ENCODE measurements at places on chromosomes 16 and 17. TPM values are rescaled to one million over a fixed set of nuclear protein-coding genes. Genes with fewer than 3 reads are reported as not detected.
A peak's percentile ranks its signal among the peaks of the same experiment; 100 is the strongest.

- H3K27me3 ChIP-seq: no peaks in the 10 kb centered on the region
- no peak for DNase-seq
- peaks cover 38% of the 10 kb centered on the region for H3K36me3 ChIP-seq
- H3K27ac ChIP-seq: no peak overlapping the region
Measured at GRCh38 chr16:74501484-74502478, 80.5 kb upstream of the CLEC18B start.

- no peak for DNase-seq
- H3K27ac ChIP-seq: no peak overlapping the region
- no peak overlapping the region for H3K4me3 ChIP-seq
- no peaks in the 10 kb centered on the region for H3K27me3 ChIP-seq
Measured at GRCh38 chr17:17769869-17770631, 66.7 kb downstream of the SREBF1 start.

DNA sequence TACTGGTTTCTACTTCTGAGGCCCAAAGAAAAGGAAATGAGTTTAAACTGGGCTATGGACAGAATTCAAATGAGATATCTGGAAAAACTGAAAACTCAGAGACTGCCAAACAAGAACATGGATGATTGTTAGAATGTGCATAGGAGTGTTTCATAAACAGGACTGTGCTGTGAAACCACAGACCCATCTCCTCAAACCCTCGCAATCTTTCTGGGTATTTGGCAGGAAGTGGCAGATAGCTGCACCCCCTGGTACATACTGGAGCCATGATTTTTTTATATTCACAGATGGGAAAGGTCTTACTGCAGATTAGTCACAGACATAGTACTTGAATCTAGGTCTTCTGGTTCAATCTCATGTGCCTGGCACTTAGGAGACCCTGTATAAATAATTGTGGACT is 145.0 kb downstream of the CCDC182 start:
- DNase-seq: no peak
- H3K4me3 ChIP-seq: no peak overlapping the region
- no peaks in the 10 kb centered on the region for H3K27me3 ChIP-seq
- peaks cover 6% of the 10 kb centered on the region for H3K36me3 ChIP-seq
- no peak overlapping the region for H3K27ac ChIP-seq
- H3K4me1 ChIP-seq: peaks cover 11% of the 10 kb centered on the region

Gene TADA2A
- total RNA-seq: 8.3 TPM

GRCh38 chr16:81440888-81441761 is 3.5 kb upstream of the CMIP start:
- no peak overlapping the region for H3K4me3 ChIP-seq
- no peak for DNase-seq
- H3K4me1 ChIP-seq: peaks cover 7% of the 10 kb centered on the region
- H3K27me3 ChIP-seq: no peaks in the 10 kb centered on the region

DNA sequence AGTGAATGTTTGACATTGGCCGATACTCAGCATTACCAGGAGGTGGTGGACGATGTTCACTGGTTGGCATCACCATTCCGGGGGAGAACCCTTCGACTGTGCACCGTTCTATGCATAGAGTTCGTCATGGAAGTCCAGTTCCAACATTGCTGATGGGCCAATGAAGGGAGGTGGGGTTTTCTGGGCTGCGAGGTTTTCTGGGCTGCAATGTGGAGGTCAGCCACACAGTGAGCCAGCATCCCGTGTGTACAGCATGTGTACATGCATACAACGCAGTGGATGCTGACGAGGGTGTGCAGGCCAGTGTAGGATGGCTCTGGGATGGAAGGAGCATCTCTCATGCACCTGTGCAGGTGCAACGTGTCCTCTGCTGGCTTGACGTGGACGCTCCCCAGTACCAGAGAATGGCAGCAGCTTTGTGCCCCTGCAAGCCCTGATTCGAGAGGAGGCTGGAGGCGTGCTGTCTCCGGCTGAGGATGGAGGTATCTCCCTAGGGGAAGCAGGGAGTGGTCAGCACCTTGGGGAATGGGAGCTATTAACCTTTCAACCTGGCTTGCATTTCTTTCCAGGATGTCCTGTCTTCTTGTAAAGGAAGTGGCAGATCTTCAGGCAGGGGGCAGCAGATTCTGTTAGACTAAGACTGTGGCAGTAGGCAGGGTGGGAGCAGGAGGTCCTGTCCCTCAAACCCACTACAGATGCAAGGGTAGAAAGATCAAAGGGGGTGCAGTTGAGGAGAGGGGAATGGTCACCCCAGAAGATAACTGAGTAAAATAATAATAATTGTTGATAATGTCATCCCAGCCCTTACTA is 98.2 kb downstream of the CYLD start:
- no peak overlapping the region for H3K4me3 ChIP-seq
- peaks cover 30% of the 10 kb centered on the region for H3K4me1 ChIP-seq
- DNase-seq: peak; percentile 32
- H3K27ac ChIP-seq: no peak overlapping the region
- no peaks in the 10 kb centered on the region for H3K36me3 ChIP-seq
- H3K27me3 ChIP-seq: no peaks in the 10 kb centered on the region

DNA sequence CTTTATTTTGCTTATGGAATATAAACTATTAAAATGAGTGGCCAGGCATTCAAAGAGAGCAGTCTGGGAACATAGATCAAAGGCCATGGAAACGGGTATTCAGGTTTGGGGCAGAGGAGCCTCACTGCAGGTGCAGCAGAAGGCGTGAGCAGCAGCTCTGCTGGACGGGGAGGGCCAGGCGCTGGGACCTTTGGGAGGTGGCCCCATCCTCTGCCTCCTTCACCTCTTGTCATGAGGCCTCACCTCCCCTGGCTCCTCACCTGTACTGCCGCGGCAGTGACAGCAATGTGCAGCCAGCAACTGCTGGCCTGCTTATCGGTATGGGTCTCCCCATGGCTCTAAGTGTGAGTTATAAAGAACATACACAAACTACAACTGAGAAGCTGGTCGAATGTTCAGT is 109.4 kb downstream of the CDK5R1 start:
- H3K36me3 ChIP-seq: no peaks in the 10 kb centered on the region
- H3K27ac ChIP-seq: no peak overlapping the region
- no peaks in the 10 kb centered on the region for H3K27me3 ChIP-seq

GRCh38 chr17:73646409-73647300 is 2.4 kb upstream of the SDK2 start:
- H3K4me1 ChIP-seq: peaks cover 16% of the 10 kb centered on the region
- peaks cover 79% of the 10 kb centered on the region for H3K27me3 ChIP-seq
- H3K27ac ChIP-seq: no peak overlapping the region

Gene CCDC154
- total RNA-seq: not detected

DNA sequence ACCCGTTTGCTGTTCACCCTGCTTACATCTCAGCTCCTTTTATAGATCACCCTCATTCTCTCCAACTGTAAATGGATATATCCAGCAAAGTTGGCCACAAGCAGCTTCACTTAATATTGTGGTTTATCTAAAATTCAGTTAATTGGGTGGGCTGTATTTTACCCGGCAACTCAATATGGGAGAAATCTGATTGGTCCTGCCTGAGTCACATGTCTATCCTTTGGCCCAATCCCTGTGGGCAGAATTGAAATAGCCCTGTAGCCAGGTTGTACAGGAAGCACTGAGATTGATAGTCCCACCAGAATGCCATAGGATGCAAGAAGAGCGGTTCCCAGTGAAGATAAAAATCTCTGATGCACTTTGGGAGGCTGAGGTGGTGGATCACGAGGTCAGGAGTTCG is 73.2 kb downstream of the AIPL1 start:
- H3K4me1 ChIP-seq: 0 out of 2 replicates have a peak, but pooled peaks cover 3% of the 10 kb centered on the region
- DNase-seq: no peak
- H3K36me3 ChIP-seq: no peaks in the 10 kb centered on the region
- no peak overlapping the region for H3K27ac ChIP-seq

DNA sequence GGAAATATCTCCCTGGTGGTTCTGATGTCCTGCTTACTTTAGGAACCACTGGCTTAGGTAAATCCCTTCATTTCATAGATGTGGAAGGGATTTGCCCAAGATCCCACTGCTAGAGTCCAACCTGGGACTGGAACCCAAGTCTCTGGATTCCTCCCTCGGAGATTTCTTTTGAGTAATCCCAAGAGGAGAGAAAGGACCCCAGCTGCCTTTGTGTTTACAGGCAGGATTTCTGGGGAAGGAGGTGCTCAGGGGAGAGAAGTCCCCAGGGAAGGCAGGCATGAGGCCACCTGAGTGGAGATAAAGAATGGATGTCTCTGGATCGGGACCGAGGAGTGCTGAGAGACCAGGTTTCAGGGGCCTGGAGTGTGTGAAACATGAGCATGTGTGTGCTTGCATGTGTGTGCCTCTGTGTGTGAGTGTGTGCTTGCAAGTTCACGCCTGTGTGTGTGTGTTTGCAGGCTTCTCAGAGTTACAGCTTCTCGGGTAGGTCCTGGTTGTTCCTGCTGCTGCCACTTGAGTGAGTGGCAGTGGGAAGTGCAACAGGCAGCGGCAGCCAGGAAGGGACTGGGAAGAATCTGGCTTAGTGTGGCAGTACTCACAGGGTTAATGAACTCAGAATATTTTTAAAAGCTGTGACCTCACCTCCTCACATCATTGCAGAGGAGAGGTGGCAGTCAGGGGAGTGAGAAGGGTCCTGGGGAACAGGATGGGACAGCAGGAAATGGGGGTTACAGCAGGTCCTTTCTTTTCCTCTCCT is 2.2 kb downstream of the KCNH6 start:
- peaks cover 4% of the 10 kb centered on the region for H3K4me1 ChIP-seq
- H3K4me3 ChIP-seq: no peak overlapping the region
- no peaks in the 10 kb centered on the region for H3K36me3 ChIP-seq
- peaks cover 9% of the 10 kb centered on the region for H3K27me3 ChIP-seq

DNA sequence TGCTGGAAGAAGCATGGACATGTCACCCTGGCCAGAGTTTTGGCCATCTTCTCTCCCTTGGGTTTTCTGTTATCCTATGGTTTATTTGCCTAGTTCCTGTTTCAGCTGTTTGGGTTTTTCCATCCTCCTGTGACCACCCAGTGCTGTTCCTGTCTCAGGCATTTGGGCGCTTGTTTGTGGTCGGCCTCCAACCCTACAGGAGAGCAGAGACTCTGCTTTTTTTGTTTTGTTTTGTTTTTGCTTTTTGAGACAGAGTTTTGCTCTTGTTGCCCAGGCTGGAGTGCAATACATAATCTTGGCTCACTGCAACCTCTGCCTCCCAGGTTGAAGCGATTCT is 3.3 kb upstream of the ZC3H7A start:
- H3K4me1 ChIP-seq: peaks cover 67% of the 10 kb centered on the region
- H3K36me3 ChIP-seq: peaks cover 16% of the 10 kb centered on the region
- H3K27ac ChIP-seq: peak overlapping the region; percentile 59
- DNase-seq: peak; percentile 78
- no peaks in the 10 kb centered on the region for H3K27me3 ChIP-seq

Gene TBC1D28
- total RNA-seq: not detected

DNA sequence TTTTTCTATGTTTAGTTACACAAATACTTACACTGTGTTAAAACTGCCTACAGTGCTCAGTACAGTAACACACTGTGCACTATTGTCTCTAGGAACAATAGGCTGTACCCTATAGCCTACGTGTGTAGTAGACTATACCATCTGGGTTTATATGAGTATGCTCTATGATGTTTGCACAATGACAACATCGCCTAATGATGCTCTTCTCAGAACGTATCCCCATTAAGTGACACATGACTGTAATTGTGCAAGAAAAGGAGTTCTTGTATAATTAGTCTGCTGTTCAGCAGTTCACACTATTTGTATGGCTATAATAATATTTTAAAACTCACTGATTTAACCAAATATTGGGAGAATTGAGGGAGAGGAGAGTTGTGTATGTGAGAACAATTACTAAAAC is 173.7 kb downstream of the TRIM37 start:
- no peaks in the 10 kb centered on the region for H3K36me3 ChIP-seq
- H3K4me1 ChIP-seq: no peaks in the 10 kb centered on the region
- no peaks in the 10 kb centered on the region for H3K27me3 ChIP-seq

Gene EME1
- 24.1 TPM for total RNA-seq

Gene ATP2C2
- not detected for total RNA-seq

GRCh38 chr17:63701868-63702720 is 2.2 kb upstream of the LIMD2 start:
- no peak overlapping the region for H3K27ac ChIP-seq
- H3K27me3 ChIP-seq: no peaks in the 10 kb centered on the region
- DNase-seq: no peak
- peaks cover 69% of the 10 kb centered on the region for H3K36me3 ChIP-seq

Gene ADAMTS18
- total RNA-seq: not detected

Gene ZNF688
- total RNA-seq: 6.4 TPM

DNA sequence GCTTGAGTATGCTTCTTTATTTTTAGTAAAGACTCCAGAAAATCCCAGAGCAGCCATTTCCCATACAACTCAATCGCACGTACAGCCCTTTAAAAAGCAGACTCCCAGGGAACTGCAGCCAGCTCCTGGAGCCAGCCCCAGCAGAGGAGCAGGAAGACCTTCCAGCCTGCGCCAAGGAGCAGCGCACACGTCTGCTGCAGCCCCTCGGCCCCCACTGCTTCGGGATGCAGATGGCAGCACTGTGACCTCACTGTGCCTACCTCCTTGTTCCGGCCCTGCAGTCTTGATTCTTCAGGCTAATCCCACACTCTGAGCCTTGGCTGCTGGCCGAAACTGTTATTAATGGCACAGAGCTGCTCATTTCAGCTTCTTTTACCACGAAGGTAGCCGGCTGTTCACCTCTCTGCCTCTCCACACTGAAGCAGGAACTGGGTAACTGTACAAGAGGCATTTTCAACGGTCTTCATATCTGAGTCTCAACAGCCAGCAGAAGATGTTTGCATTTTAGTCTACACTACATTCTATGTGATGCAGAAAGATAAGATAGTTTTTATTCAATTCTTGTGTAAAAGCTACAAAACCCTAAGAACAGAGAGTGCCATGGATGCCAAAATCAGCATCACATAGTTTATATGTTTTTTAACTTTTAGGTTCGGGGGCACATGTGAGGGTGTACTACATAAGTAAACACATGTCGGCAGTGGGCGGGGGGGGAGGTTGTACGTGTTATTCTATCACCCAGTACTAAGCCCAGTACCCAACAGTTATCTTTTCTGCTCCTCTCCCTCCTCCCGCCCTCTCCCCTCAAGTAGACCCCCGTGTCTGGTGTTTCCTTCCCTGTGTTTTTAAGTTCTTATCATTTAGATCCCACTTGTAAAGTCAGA is 130.9 kb downstream of the ANKRD11 start:
- no peak for DNase-seq
- no peaks in the 10 kb centered on the region for H3K27me3 ChIP-seq
- no peak overlapping the region for H3K4me3 ChIP-seq
- H3K36me3 ChIP-seq: peaks cover 29% of the 10 kb centered on the region
